ENCODE measurements at places on chromosomes 16 and 17. TPM values are rescaled to one million over a fixed set of nuclear protein-coding genes. Genes with fewer than 3 reads are reported as not detected.

FASN gene
- polyA plus RNA-seq = 35.5 TPM

OR1A1 gene
- polyA plus RNA-seq = not detected

NPIPA8 gene
- 1.3 TPM for polyA plus RNA-seq

GLIS2 gene
- 25.5 TPM for polyA plus RNA-seq

WDR90 gene
- 20.0 TPM for polyA plus RNA-seq

SHCBP1 gene
- 8.6 TPM for polyA plus RNA-seq

SLC52A1 gene
- polyA plus RNA-seq = 0.21 TPM

CNTNAP4 gene
- polyA plus RNA-seq = 8.5 TPM

NPIPA7 gene
- 5.5 TPM for polyA plus RNA-seq

TBC1D3I gene
- polyA plus RNA-seq = 1.1 TPM

MT1A gene
- polyA plus RNA-seq = 0.41 TPM

ABCC11 gene
- polyA plus RNA-seq = 0.09 TPM

ACSM5 gene
- polyA plus RNA-seq = 0.45 TPM

KRT25 gene
- 0.64 TPM for polyA plus RNA-seq

IGF2BP1 gene
- 16.8 TPM for polyA plus RNA-seq

GNG13 gene
- not detected for polyA plus RNA-seq

TMEM256 gene
- 57.2 TPM for polyA plus RNA-seq

FOXL1 gene
- polyA plus RNA-seq = 0.19 TPM

HYDIN gene
- 1.6 TPM for polyA plus RNA-seq

RABEP2 gene
- polyA plus RNA-seq = 15.6 TPM
